ENCODE measurements at places on chromosomes 3 and 15.

- no peak for DNase-seq
Measured at GRCh38 chr3:32822609-32823498, 5.1 kb downstream of the TRIM71 start.

- DNase-seq = no peak
Measured at GRCh38 chr3:194773771-194774455, 88.2 kb downstream of the FAM43A start.

- DNase-seq = no peak
Measured at GRCh38 chr3:183427876-183428446, 458 bp downstream of the MCF2L2 start.

GRCh38 chr3:312160-312733 lies 115.7 kb downstream of the CHL1 start:
- DNase-seq = no peak

GRCh38 chr3:76111808-76112207 lies 326.5 kb upstream of the ZNF717 start:
- no peak for DNase-seq

DNA sequence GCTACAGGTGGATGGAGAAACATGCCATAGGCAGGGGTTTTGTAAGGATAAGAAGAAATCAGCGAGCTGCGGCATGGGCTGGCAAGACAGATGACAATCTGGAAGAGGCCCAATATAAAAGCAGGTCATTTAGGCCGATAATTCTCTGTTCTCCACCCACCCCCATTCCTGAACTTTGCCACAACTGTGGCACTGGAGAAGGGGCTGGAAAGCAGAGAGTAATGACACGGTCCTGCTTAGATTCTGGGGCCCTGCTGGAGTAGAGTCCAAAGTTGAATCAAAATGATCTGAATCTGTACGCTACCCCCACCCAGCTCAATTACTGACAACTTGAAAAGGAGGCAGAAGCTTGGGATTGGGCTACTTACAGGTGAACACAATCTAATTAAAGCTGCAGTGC lies 18.4 kb upstream of the BUB1B start:
- DNase-seq = no peak

- DNase-seq = no peak
Measured at GRCh38 chr15:40051616-40052415, 12.8 kb upstream of the SRP14 start.

GRCh38 chr3:42419563-42419962 lies 9.2 kb upstream of the LYZL4 start:
- no peak for DNase-seq

- no peak for DNase-seq
Measured at GRCh38 chr15:93913310-93913709, 318.1 kb upstream of the MCTP2 start.

DNA sequence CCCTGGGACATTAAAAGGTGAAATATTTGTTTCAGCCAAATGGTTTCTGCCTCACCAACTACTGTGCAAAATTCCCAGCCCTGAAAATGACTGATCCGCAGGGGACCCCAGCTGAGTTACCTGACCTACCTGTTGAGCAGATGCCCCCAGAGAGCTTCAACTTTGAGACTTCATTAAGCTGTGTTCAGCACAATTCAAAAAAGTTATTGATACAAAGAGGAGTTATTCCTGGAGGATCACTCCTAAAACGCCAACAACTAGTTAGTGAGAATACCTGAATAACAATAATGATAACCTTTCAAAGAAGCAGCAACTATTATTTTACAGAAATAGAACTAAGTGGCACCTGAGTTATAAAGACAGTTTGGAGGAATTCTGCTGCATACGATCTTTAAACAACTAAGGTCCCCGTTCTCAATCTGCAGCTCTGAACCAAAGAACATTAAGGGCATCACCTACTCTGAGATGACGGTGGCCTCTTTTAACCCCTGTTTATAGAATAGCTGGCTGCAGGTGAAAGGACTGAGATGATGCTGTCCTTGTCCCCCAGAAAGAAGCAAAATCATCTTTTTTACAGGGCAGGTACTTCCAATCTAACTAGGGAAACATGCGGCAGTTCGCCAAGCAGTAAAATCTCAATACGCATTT lies 659 bp downstream of the GADL1 start:
- DNase-seq = no peak

DNA sequence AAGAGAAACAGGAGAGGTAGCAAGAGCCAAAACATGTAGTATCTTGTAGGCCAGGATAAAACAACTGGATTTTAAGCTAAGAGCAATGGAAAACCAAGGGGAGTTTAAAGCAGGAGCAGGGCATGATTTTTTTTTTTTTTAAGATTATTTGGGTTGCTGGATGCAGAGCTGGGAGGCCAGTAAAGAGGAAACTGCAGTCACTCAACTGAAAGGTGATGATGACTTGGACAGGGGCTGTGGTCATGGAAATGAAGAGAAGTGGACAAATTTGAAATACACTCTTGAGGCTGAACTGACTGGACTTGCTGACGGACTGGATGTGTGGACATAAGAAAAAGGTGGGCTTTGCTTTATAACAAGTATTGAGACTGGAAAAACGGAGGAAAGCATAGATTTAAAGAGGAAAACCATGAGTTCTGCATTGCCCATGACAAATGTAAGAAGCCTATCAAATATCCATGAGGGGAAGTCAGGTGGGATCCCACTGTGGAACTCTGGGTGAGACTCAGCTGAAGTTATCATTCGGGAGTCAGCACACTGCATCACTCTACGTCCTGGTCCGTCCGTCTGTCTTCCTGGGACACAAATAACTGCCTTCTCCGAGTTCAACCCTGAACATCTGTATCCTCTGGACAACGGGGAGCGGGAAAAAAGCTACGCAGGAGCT lies 688 bp downstream of the XPC start:
- no peak for DNase-seq

- DNase-seq = no peak
Measured at GRCh38 chr3:20724241-20724640, 538.2 kb upstream of the SGO1 start.

GRCh38 chr15:73050561-73051295 lies 1.5 kb upstream of the NEO1 start:
- DNase-seq = no peak

GRCh38 chr3:69012100-69012799 lies 1.2 kb downstream of the EOGT start:
- DNase-seq = no peak

GRCh38 chr3:127547761-127548605 lies 42.5 kb downstream of the TPRA1 start:
- no peak for DNase-seq

- DNase-seq = no peak
Measured at GRCh38 chr3:53843195-53844177, 2.7 kb downstream of the CHDH start.

DNA sequence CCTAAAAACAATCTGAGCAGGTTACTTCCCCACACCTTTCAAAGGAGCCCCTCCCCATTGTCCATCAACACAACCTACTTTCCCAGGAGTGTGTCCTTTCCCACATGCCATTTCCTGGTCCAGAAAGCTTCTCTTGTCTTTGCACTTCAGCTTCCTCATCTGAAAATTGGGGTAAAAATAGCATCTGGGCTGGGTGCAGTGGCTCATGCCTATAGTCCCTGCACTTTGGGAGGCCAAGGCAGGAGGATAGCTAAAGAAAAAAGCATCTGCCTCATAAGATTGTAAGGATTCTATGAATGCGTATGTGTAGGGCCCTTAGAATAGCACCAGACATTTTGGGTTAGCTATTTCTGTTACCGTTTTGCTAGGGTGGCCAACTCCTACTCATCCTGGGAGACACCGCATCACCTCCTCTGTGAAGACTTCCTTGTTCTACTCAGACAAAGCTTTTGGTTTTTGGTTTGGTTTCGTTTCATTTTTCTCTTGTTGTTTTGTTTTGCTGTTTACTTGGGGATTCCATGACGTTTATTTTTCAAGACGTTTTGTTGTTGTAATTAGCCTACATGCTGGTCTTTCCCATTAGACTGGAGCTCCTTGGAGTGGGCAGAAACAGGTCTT lies 224.4 kb upstream of the TLE3 start:
- DNase-seq = no peak

DNA sequence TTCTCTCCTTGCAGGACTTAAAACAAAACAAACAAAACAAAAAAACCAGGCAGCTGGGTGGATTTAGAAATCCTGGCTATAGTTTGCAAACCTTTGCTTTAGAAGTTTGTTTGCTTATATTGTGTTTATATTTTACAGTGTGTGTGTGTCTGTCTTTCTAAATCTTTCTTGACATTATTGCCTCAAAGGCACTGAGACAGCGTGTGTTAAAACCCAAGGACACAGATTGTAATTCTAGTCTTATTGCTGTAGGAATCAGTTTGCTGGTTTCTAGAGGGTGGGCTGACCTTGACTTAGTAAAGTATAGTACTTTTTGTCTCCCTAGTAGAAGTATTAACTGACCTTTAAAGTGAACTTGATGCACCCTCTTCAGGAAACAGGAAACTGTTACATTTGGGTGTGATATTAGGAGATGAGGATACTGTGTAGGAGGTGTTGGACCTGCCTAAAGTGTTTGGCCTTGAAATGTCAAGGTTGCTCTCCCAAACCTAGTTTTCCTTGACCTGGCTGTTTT lies 71.0 kb downstream of the TCF12 start:
- no peak for DNase-seq

GRCh38 chr15:89615135-89615534 lies 39.9 kb downstream of the TICRR start:
- no peak for DNase-seq

DNA sequence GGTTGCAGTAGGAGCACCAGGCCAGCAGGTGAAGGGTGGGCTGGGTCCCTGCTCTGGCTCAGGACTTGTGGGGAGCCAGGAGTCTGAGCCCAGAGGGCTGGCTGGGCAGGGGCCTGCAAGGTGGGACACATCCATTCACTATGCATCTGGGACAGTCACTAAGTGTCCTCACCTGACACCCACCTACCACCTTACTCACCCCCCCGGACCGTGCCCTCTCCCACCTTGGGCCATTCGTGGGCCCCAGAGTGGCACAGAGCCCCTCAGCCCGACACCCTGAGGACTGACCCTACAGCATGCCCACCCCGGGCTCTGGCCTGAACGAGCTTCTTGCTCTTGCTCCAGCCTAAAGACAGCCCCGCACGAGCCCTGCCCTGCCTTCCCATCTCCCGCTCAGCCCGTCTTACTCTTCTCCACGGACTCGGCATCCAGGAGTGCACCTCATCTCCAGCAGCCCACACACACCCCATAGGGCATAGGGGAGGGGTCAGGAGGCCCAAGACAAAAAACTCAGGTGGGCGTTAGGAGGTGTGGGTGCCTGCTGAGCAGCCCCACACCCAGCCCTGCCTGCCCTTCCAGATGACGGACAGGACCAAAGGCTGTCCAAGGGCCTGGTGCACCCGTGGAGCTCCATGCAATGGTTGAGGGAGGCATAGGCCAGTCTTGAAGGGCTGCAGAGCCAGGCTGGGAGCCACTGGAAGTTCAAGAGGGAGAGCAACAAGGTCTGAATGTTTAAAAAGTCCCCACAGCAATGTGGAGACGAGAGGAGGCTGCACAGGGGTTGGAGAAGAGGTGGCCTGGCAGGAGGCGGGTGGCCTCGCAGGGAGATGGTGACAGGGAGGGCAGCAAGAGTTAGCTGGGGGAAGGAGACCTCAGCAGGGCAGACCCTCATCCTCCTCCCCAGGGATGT lies 27.0 kb downstream of the PTH1R start:
- DNase-seq = no peak

DNA sequence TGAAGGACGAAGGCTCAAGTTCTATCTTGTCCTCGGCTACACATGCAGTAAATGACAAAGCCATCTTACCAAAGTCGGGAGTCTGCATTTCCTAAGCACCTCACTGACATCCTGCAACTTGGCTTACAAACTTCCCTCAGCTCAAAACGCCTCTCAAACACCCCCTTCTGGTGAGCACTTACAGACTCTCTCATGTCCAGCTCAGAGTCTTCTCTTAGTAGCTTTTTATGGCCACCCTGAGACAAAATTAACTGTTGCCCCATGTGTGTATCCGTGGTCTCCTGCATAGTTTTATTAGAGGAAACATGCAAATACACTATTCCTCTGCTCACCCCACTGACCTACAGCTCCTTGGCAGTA lies 819.7 kb downstream of the FHIT start:
- no peak for DNase-seq

- no peak for DNase-seq
Measured at GRCh38 chr3:171193693-171194092, 167.2 kb upstream of the SLC2A2 start.

All from retinal pigment epithelial cell (primary cell).